Hepatocyte (in vitro differentiated cells): ENCODE measurements at places on chromosomes 13 and 19.

GRCh38 chr13:98565726-98566565 lies 11.0 kb downstream of the STK24 start:
- no peak for DNase-seq

GRCh38 chr19:43457809-43458208 lies 7.6 kb downstream of the LYPD3 start:
- DNase-seq, result no peak

- DNase-seq, result no peak
Observed at GRCh38 chr19:40611096-40611495, 9.9 kb downstream of the LTBP4 start.

DNA sequence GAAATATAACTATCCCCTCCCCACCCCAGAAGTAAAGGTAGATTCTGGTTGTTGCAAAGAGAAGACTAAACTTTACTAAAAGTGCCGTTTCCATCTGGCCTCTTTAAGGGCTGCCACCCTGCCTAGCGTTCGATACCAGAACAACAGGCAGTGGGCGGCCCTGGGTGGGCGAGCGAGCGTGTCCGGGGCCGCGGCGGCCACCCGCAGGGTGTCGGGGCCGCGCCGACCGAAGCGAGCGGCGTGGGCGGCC lies 2.6 kb downstream of the FGF9 start:
- no peak for DNase-seq

- DNase-seq, result no peak
Observed at GRCh38 chr19:57321751-57322150, 1.5 kb downstream of the ZNF543 start.

DNA sequence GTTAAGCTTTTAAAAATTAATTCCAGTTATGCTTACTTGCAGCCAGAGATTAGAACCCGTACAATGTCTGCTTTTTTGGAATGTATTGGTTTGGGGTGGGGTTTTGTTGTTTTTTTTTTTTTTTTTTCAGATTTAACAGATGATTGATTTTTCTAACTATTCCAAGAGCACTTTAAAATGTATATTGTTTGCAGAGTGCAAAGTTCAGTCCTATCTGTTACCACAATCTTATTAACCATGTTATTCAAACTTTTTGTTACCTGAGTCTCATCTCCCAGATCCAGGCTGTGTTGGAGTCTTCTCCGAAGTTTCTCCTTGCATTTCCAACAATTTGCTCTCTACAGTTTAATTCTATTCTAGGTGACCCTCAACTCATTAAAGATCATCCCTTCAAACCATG lies 91.3 kb downstream of the INSR start:
- DNase-seq, result no peak

- DNase-seq, result no peak
Observed at GRCh38 chr19:33647146-33647545, 25.4 kb downstream of the CHST8 start.

GRCh38 chr13:114067886-114068651 lies 64.4 kb downstream of the RASA3 start:
- DNase-seq, result no peak

GRCh38 chr13:110380359-110381028 lies 73.4 kb downstream of the COL4A2 start:
- DNase-seq, result no peak

DNA sequence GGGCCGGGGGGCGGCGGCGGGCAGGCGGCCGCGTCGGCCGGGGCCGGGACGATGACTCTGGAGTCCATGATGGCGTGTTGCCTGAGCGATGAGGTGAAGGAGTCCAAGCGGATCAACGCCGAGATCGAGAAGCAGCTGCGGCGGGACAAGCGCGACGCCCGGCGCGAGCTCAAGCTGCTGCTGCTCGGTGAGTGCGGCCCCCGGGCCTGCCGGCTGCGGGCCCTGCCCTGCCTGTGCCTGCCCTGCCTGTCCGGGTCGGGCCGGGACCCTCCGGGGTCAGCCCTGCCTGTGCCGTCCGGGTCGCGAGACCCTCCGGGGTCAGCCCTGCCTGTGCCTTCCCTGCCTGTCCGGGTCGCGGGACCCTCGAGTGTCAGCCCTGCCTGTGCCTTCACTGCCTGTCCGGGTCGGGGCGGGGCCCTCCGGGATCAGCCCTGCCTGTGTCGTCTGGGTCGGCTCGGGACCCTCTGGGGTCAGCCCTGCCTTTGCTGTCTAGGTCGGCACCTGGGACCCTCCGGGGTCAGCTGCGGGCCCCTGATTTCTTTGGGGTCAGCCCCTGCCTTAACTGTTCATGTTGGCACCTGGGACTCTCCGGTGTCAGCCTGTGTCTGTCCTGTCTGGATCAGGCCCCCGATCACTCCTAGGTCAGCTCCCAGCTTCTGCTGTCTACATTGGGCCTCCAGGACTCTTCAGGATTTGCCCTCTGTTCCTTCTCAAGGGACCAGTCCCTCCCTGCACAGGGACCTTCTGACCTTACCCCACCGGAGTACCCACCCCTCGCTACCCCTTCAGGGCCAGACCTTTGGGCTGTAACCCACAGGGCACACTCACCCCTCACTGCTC lies 659 bp downstream of the GNA11 start:
- peak; percentile 52 for DNase-seq

DNA sequence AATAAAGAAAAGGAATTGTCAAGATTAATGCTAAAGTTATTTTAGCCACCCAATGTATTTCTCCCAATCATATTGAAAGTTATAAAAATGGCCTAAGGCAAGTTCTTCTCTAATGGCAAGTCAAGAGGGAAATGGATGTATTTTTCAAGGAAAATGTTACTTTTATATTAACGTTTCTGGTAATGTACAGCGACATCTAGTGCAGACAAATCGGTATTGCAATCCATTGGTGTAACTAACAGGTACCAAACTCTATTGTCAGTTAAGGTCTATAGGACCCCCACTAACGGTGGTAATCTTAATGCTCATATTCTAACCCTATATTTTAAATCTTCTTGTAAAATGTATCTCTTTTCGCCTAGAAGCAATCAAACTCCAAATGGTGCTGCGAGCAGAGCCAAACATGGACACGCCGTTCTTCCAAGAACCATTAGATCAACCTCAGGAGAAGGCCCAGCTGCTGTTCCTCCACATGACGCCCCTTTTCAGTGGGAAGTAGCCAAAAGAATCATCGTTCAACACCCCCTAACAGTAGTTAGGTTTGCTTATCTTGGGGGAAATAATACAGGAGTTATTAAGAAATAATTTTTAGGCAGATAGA lies 98.5 kb upstream of the PABPC3 start:
- peak; percentile 66 for DNase-seq

- DNase-seq, result no peak
Observed at GRCh38 chr19:374886-375235, 30.3 kb upstream of the MIER2 start.

DNA sequence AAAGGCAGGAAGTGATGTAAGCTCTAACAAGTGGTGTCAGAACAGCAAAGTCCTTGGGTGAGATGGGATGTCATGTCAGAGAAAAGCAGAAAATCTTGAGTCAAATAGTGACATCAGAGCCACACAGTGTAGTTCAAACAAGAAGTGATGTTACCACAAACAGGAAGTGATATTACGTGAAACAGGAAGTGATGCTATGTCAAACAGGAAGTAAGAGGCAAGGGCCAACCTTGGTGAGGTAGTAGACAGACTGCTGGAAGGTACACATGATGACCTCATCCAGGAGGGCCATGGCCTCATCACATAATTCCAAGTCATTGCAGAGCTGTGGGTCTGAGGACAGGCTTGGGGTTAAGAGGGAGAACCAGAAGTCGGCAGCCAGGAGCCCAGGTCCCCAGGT lies 7.0 kb upstream of the MAMSTR start:
- no peak for DNase-seq

- no peak for DNase-seq
Observed at GRCh38 chr19:6671960-6672359, 2.0 kb upstream of the TNFSF14 start.

GRCh38 chr19:10946958-10947657 lies 13.7 kb upstream of the SMARCA4 start:
- no peak for DNase-seq

DNA sequence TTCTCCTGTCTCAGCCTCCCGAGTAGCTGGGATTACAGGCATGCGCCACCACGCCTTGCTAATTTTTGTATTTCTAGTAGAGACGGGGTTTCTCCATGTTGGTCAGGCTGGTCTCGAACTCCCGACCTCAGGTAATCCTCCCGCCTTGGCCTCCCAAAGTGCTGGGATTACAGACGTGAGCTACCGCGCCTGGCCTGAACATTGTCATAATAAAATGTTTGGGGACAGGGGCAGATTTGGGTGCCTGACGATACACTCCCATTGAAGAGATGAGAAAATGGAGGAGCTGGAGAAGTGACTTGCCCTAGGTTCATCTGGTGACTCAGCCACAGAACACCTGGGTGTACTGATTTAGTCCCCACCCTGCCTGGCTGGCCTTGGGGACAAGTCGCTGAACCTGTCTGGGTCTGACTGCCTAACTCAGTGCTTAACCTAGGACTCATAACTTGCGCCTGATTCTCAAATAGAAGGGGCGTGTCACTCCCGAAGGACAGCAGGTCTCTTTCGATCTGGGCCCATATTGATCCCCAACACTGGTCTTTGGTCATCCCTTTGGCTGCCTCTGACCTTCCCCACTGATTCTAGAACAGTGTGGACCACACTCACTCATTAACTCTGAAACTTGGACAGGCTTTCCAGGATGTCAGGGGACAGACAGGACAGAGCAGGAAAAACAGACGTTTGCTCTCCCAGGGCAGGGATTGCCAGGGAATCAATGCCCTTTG lies 7.6 kb upstream of the BICRA start:
- peak; percentile 59 for DNase-seq

GRCh38 chr19:38781058-38781457 lies 7.7 kb upstream of the LGALS7 start:
- DNase-seq, result no peak

DNA sequence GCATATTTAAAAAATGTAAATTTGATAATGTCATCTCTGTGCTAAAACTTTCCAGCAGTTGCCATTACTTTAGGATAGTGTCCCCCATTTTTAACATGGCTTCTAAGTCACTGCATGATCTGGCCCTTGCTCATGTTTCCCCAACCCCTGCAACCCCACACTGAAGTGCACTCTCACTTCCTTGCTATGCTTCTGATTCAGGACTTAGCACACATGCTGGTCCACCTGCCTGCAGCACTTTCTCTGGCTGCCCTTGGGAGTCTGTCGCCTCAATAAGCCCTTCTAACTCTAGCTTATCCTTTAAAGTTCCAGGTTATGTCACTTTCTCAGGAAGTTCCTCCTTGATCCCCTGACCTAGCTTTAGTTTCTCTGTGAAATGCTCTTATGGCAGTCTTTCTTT lies 241.0 kb downstream of the POSTN start:
- no peak for DNase-seq

DNA sequence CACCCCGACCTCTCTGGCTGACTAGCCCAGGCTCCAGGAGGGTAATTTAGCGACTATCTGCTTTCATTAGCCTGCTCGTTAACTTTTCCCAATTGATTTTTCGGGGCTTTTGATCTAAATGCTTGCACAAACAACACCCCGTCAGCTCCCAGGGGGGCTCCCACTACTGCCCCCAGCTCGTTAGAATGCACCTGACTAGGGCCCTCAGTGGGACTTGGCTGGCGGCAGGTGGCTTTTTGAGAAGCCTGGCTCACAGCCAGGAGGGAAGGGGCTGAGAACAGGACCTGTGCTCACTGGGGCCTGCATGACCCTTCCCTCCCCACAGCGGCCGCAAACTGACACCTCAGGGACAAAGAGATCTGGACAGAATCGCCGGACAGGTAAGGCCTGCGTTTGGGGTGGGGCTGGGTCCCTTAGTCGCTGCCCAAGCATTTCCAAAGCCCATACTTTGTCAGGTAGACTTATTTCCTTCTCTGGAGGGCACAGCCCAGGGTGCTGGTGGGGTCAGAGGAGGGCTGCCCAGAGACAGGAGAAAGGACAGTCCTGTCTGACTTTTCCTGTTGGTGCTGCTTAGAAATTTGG lies 7.6 kb upstream of the CD79A start:
- DNase-seq, result no peak

DNA sequence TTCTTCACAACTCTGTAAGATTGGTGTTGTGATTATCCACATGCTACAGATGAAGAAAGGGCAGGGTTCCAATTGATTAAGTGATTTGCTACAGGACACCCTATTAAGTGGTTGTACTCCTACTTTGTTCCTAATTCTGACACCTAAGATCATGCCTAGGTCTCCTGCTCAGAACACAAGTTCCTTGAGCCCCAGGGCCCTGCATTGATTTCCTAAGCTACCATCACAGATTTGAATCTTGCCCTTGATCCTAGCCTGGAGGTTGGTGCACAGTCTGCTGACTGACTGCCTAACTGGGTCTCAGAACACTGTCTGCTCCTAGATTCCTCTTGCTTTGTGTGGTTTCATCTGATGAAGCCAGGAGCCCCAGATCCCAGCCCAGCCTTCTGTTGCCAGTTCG lies 19.6 kb upstream of the WDFY2 start:
- no peak for DNase-seq

DNA sequence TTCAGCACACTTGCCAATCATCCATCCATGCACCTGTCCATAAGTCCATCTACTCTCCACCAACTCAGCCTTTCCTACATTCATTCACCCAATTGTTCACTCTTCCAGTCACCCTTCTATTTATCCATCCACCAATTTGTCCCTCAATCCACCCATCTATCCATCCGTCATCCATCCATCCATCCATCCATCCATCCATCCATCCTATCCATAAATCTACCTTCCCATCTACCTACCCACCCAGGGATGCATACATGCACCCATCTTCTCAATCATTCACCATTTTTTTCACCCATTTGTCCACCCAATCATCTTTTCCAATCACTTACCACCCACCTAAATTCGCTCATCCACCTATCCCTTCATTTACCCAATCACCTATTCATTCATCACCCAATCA lies 14.6 kb upstream of the CEACAM20 start:
- no peak for DNase-seq

GRCh38 chr19:49543032-49543431 lies 15.2 kb downstream of the RCN3 start:
- DNase-seq, result no peak

DNA sequence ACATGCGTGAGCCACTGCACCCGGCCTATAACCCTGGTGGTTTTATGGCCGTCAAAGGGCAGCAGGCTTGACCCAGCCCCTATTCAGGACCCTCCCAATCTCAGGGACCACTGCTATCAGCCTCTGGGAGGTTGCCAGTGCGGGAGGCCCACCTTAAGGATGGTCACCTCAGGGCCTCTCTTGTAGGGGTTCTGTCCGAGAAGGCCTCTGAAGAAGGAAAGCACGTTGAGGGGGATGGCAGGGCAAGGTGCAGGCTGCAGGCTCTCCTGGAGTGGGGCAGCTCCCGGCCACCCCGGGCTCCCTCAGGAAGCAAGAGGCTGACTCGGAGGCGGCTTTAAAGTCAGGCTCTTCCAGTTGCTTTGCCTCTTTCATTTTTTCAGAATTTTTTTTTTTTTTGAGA lies 6.0 kb upstream of the GRTP1 start:
- no peak for DNase-seq

DNA sequence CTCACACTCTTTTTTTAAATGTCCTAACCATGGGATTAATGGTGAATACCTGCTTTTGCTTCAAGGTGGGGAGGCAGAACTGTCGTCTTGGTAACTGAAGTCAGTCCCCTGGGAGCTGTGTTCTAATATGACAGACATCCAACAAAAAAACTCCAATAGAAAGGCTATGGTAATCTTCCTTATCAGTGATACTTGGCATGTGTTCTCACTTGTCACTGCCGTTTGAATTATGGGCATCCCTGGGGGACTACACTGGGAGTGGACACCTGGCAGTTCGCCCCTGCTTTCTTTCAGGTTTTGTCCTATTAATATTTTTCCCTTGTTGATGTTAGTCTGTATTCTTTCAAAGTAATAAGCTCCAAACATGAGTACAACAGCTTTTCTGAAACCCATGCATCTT lies 252.6 kb downstream of the SLITRK5 start:
- DNase-seq, result no peak
